T-helper 9 cell (primary cell): ENCODE measurements at places on chromosomes 13 and 19.

GRCh38 chr19:40598918-40599307 lies 2.3 kb upstream of the LTBP4 start:
- no peak for DNase-seq

DNA sequence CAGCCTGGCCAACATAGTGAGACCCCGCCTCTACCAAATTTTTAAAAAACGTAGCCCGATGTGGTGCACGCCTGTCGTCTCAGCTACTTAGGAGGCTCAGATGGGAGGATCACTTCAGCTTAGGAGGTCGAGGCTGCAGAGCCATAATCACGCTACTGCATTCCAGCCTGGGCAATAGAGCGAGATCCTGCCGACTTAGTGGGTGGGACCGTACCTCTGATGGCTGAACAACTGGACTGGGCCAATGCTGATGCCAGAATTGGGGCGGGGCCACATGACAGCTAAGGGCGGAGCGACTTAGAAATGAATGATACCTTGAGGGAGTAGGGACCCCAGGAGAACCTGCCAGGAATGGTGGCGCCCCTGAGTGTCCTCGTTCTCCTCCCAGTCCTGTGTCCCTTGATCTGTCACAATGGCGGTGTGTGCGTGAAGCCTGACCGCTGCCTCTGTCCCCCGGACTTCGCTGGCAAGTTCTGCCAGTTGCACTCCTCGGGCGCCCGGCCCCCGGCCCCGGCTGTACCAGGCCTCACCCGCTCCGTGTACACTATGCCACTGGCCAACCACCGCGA lies 3.6 kb downstream of the LTBP4 start:
- no peak for DNase-seq

- DNase-seq: no peak
Observed at GRCh38 chr19:5966215-5966614, 11.7 kb downstream of the RANBP3 start.

DNA sequence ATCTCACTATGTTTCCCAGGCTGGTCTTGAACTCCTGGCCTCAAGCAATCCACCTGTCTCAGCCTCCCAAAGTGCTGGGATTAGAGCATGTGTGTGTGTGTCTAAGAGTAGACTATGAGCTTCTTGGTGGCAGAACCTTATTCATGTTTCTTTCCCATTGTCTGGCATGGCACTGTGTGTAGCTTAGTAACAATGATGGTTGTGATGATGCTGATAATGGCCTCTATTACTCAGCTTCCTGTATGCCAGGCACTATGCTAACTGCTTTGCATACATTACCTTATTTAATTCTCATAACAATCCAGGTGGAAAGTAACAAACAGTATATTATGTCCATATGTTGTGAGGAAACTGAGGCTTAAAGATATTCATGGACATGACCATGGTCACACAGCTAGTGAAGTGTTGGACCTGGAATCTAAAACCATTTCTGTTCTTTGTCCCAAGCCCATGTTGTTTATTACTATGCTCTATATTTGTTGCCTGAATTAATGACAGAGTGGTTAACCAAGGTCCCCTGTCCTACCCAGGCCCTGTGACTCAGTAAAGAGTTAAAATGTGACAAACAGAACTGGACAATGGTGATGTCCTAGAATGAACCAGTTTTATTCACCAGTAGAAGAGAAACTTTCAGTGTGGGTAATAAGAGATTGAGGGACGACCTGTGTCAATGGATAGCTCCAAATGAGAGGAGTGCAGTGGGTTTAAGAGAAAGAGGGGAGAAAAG lies 109.6 kb downstream of the KLF5 start:
- DNase-seq: no peak

DNA sequence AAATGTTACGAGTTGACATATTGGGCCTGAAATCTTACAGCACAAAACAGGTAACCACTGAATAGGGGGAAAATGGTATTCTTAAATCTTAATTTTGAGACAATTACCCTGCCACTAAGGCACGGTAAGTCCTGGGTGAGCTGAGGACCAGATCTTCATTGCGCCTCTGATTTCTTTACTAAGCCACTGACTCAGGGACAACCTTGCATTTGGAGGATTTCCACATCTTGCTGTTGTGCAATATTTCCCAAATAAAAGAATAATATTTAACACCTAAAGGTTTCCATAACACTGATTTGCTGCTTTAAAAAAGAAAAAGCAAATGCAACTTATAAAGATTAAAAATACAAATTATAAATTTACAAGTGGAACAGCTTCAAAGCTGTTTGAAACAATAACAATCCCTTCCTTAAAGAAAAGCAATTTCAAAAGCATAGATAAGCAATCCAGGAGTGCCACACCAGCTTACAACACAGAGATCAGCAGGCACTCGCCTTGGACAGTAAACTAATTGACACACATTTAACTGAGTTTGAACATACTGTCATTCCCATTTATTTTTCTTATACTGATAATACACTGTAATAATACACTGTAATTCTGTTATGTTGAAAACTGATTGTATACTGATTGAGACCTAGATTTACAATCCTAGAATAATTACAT lies 79.6 kb upstream of the DOCK9 start:
- DNase-seq: no peak

- no peak for DNase-seq
Observed at GRCh38 chr19:2381148-2381820, 21.2 kb downstream of the TMPRSS9 start.

DNA sequence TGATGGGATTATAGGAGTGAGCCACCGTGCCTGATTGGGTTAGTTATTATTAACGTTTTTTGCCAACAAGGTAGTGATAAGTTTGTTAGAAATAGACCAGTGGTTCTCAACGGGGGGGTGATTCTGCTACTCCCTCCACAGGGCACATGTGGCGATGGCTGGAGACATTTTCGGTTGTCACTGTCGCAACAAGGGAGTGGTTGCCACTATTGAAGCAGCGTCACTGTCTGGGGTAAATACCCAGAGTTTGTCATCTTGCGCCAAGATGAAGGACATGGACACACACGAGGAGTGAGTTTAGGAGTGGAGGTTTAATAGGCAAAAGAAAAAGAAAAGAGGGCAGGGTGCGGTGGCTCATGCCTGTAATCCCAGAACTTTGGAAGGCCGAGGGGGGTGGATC lies 18.9 kb downstream of the ADGRE3 start:
- no peak for DNase-seq

GRCh38 chr13:108993346-108993745 lies 363.9 kb downstream of the MYO16 start:
- no peak for DNase-seq

GRCh38 chr19:15417699-15418098 lies 1.1 kb downstream of the AKAP8L start:
- no peak for DNase-seq

GRCh38 chr13:72820156-72820897 lies 38.4 kb downstream of the PIBF1 start:
- no peak for DNase-seq

- no peak for DNase-seq
Observed at GRCh38 chr19:50705422-50706019, 14.1 kb downstream of the SHANK1 start.

DNA sequence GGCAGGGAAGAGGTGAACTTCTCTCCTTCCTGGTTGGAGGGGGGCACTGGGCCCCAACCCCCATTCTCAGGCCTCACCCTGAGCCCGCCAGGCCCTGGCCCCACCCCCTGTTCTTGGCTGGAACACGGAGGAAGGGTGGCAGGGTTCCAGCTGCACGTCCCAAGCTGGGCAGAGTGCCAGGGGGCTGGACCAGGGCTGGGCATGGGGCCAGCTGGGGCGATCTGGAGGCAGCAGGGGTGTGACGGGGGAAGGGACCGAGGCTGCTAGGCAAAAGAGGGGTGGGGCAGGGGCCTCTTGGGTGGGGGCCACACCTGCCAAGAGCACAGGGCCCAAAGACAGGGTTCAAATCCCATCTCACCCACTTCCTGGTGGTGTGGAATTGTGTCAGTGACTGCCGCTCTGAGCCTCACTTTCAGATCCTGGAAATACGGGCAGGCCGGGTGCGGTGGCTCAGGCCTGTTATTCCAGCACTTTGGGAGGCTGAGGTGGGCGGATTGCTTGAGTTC lies 2.2 kb downstream of the HIF3A start:
- DNase-seq: no peak

- DNase-seq: no peak
Observed at GRCh38 chr13:35966024-35966423, 165.2 kb downstream of the DCLK1 start.
